Fibroblast of skin of scalp (primary cell): ENCODE measurements at places on chromosomes 4 and X.
A peak's percentile ranks its signal among the peaks of the same experiment; 100 is the strongest.

DNA sequence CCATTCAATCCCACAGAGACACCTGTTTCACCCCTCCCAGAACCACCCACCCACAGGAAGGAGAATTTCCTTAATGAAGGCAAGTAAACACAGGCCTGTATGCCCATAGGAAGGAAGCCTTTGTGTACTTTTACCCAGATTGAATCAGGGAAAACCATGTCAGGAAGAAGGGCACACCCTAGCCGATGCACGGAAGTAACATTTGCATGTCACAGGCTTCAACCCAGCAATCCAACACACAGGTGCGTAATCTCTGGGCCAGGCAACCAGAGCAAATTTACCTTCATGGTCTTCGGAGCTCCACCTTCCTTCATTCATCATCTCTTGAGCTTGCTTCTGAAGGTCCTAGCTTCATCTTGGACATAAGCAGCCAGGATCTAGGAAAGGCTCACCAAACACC lies 206.3 kb downstream of the SHROOM3 start:
- no peak for DNase-seq

DNA sequence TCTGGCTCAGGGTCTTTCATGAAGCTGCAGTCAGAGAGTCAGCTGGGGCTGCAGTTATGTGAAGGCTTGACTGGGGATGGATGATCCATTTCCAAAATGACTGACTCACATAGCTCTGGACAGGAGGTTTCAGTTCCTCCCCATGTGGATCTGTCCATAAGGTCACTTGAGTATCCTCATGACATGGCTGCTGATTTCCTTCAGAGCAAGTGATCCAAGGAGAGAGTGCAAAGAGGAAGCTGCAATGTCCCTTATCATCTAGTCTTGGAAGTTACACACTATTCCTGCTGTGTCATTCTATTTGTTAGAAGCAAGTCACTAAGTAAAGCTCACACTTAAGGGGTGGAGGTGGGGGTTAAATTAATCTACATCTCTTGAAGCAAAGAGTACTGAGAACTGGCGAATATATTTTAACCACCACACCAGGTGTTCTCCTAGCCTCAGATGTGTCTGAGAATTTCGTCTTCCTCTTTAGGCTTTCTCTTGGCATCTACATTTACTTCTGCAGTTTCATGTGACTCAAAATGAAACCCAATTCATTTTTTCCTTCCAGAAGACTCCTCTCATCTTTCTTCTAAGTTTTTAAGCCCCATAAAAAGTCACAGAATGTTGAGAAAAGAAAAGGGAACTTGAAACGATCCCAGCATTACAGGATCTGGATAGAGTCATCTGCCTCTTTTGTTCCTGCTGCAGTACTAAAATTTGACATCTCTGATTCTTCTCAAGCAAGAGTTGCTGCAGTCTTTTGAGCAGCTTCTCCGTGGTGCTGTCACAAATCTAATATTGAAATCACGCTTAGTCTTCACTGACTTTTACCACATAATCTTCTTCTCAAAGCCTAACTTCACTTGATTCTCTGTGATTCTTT lies 3.8 kb upstream of the GRPR start:
- DNase-seq: no peak

GRCh38 chr4:42417550-42417949 lies 20.3 kb downstream of the SHISA3 start:
- peak; percentile 70 for DNase-seq

- no peak for DNase-seq
Observed at GRCh38 chr4:106615410-106615945, 246.9 kb upstream of the GIMD1 start.

GRCh38 chrX:65985922-65986588 lies 53.8 kb downstream of the VSIG4 start:
- peak; percentile 53 for DNase-seq

DNA sequence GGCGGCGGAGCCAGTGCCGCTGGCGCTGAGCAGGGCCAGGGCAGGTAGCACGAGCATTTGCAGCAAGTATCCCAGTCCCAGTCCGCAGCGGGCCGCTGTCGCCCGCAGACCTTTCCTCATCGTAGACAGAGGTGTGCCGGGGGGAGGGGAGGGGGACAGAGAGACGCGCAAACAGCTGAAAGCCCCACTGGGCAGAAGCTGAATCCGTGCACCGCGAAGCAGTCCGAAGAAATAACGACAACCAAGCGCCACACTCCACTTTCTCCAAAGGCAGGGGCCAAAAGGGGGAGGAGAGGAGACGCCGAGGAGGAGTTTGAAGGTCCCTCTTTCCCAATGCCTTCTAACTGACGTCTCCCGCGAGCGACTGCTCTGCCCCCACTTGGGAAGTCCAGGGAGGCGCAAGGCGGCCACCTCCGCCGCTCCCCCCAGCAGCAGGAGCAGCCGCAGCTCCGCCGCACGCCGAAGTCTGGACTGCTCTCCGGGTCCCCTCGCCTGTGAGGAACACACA lies at the start of gene UNC5C:
Gene UNC5C (minus strand): TSS at position 236 of the 508 bp plus-strand sequence.
- DNase-seq: peak; percentile 44

- DNase-seq: no peak
Observed at GRCh38 chr4:126738926-126739325, 893.8 kb upstream of the INTU start.

- DNase-seq: no peak
Observed at GRCh38 chr4:124768596-124769365, 56.2 kb upstream of the ANKRD50 start.

DNA sequence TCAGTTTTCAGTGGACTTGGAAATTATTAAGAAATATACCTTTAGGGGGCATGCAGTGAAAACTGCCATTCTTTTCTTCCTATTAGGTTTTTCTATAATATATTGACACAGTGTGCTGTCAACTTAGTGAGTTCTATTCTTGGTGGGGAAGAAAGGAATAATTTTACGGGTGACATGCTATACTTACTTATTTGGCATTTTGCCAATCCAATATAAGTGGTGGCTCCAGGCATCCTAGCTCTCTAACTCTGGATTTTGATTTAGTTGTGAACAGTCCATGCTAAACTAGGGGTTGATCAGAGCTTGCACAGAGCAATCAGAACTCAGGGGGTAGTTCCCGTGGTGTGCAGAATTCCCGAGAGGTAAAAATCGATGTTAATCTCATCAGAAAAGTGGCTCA lies 277.7 kb upstream of the FTHL17 start:
- DNase-seq: no peak

DNA sequence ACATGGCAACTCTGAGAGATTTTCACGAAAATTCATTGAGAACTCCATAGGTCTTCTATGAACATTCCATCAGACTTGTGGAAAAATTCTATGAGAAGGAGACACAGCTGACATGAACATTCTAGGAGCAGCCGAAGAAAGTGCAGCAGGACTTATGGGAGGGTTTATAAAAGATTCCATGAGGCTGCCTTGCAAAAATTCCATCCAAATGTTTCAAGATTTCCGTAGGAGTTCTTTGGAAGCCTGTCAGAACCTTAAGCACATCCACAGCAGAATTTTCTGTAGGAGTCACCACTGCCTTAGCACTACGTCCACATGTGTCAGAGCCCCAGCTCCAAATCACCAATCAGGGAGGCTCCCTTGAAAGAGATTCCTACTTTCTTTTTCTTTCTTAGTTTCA lies 67.0 kb upstream of the MSX1 start:
- DNase-seq: peak; percentile 95

GRCh38 chr4:119135721-119136121 lies at the start of gene MYOZ2:
Gene MYOZ2, plus strand, starts transcription at chr4:119135832. Its CDS starts 694 bp downstream, at chr4:119136526.
- peak; percentile 29 for DNase-seq

GRCh38 chrX:113741744-113742143 lies 842.1 kb upstream of the HTR2C start:
- peak; percentile 0 for DNase-seq

GRCh38 chr4:40316782-40317635 lies 18.1 kb upstream of the CHRNA9 start:
- peak; percentile 92 for DNase-seq

GRCh38 chrX:31572360-31572759 lies 500.5 kb upstream of the FTHL17 start:
- DNase-seq: peak; percentile 79

GRCh38 chr4:15654593-15655222 lies 449 bp downstream of the FBXL5 start:
- peak; percentile 33 for DNase-seq

GRCh38 chr4:165663411-165663810 lies 209.6 kb upstream of the TLL1 start:
- no peak for DNase-seq

- DNase-seq: no peak
Observed at GRCh38 chr4:127982445-127982844, 17.2 kb downstream of the ABHD18 start.

- no peak for DNase-seq
Observed at GRCh38 chr4:158065176-158065575, 107.6 kb downstream of the GASK1B start.

GRCh38 chr4:51895158-51895557 lies 52.2 kb downstream of the DCUN1D4 start:
- no peak for DNase-seq

GRCh38 chr4:153083447-153083947 lies 120.7 kb upstream of the TRIM2 start:
- DNase-seq: peak; percentile 77

DNA sequence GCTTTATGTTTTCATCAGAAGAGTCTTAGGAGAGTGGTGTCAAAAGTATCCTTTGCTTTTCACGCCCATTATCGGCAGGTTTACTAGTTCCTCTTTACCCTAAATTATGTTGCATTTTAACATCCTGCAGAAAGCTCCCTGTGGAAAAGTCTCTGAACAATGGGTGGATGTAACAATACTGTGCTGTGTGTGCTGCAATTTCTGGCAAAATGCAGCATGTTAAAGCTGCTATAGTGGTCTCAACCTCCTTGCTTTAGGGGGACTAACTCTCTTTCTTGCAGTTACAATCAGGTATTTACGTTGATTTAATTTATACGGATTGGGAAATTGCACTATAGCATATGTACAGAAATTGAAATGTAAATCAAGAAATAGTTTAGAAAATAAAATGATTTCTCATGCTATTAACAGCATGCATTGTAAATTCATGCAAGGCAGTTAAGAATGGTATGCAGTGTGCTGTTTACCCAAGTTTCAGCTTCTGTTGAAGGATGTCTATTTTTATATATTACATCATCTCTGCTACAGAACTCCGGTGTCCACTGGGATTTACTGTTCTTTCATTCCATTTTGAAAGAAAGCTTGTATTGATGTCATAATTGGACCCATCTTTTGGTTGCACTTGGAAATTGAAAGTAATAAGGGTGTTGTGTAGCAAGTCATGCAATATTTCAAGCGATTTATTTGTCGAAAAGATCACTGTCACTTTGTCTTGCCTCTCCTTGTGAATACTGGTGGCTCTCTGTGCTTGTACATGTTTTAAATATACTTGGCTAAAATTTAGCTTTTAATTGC lies 145.7 kb downstream of the RAPGEF2 start:
- DNase-seq: peak; percentile 89

DNA sequence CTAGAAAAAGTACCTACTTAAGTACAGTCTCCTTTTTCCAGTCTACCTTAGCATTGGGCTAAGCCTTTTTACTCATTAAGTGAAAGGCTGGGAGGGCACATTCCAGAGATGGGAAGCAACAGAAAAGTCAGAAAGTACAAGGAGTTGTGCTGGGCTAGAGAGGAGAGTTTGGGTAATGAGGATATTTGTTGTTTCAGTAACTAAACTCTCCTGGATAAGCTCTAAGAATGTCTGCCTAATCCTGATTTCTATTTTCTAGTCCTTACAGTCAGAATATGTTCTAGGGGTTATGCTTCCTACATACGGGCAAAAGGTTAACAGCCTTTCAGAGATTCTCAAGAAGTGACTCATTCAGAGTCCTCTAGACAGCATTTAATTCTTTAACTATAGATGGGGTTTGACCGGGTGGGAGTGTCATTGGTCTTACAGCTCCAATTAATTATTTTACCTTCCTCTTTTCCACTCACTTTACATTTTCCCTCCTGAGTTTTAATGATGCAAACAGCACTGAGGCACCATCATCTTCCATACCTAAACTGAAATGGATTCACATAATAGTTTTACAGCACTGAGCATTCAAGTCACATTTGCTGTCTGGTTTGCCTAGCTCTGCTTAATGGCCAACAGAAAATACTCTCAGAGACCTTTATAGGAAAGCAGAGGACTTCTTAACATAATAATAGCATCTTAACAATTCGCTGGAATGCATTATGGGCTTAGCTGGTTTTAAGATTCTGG lies 42.9 kb downstream of the USP26 start:
- DNase-seq: peak; percentile 6

DNA sequence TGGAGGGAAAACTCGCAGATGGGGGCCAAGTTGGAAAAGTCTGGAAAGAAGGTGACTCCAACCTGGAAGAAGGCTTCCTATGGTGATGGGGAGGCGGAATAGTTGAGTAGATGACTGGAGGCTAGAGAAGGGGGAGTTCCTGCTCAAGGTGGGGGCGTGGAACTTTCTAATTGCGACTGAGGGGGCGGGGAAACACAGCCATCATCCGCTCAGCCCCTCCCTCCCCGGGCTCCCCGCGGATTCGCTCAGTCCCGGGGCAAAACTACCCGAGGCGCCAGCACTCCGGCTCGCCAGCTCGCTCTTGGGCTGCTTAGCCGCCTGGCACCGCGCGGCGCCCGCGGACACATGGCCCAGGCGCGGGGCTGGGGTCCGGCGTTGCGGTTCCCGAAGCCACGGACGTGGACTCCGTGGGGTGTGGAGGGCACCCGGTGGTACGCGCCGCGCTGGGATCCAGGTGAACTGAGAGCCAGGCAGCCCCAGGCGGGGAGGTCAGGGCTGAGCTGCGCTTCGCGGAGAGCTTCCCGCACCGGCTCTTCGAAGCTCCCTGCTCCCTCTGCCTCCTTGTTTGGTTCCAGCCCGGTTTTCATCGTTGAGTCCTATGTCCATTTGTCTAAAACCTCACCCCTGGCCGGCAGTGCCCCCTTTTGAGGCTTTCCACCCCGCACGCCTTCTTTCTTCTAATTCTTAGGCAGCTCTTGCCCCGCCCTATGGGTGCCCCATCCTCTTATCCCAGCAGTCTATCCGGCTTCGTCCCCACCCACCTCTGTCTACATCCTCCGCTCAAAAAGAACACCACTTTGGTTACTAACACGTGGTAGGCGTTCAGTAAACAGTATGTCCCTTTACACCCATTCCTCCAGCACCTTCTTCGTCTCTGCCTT lies 38.9 kb downstream of the STARD8 start:
- DNase-seq: no peak

DNA sequence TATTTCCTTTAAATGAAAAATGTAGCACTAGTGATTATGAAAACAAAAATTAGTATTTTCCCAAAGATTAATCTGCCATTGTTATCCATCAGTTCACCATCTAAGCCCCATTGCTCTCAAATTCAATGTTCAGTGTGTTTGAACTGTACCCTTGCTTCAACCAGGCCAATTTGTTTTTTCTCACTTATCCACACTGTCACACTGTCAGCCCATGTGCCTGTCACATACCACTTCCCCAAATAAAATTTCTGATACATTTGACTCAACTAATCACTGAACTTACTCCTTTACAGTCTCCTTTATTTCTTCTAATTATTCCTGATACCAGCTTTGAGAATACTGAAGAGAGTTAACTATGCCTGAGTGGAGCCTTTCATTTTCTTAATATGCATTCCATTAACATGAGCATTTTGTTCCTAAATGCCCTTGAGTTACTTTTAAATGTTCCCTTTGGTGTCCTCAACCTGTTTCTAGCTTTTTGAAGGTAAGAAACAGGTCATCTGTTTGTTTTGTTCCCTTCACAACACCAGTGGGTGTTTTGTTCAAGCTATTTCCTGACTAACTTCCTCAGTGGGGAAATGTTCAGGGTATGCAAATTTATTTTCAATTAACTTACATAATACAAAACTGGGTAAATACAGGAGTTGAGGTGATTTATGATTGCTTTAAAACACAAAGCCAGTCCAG lies 117.1 kb downstream of the RPA4 start:
- DNase-seq: no peak
